ENCODE measurements at places on chromosomes 4 and X.

DNA sequence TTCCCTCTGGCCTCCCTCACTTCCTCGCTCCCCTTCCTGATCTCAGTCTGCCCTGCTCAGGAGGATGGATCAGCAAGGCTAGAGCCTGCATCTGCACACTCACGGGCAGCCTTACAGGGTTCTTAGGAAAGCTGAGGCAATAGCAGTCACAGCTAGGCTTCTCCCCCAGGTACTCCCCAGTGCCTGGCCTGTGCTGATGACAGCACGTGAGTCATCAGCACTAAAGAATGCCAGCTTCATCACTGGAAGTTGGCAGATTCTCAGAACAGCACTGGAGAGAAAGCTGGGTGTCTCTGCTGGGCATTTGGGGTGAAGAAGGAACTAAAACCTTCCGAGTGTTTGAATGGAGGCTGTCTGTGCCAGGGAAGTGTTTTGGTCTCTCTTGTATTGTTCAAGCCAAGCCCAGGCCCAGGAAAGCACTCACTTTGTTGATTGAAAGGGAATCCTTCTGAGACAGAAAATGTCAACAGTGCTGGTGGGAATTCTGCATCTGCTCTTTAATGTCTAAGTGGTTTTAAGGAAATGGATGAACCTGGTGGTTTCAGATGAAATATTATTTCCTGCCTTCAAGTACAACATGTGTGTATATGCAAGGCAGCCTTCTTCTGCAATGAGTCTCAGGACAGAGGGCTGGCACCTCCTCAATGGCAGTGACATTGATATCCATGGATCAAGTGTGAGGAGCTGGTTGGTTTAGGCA is 73.0 kb upstream of the SCOC start:
- DNase-seq = no peak

DNA sequence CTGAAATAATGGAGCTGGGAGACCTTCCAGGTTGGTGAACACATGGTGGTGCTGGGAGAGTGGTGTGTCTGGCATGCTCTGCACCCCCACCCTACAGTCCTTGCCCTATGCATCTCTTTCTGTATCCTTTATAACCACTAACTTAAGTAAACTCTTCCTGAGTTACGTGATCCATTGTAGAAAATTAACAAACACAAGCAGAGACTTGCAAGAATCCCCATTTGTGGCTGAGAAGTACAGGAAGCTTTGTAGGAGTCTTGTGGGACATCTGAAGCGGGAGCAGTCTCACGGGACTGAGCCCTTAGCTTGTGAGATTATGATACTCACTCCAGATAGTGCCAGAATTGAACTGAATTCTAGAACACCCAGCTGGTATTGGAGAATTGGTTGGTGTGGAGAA is 14.3 kb upstream of the FAM13A start:
- DNase-seq = no peak

GRCh38 chrX:117568238-117568637 is 548.4 kb downstream of the KLHL13 start:
- no peak for DNase-seq

- DNase-seq = no peak
Measured at GRCh38 chr4:141702472-141703182, 66.2 kb downstream of the IL15 start.

DNA sequence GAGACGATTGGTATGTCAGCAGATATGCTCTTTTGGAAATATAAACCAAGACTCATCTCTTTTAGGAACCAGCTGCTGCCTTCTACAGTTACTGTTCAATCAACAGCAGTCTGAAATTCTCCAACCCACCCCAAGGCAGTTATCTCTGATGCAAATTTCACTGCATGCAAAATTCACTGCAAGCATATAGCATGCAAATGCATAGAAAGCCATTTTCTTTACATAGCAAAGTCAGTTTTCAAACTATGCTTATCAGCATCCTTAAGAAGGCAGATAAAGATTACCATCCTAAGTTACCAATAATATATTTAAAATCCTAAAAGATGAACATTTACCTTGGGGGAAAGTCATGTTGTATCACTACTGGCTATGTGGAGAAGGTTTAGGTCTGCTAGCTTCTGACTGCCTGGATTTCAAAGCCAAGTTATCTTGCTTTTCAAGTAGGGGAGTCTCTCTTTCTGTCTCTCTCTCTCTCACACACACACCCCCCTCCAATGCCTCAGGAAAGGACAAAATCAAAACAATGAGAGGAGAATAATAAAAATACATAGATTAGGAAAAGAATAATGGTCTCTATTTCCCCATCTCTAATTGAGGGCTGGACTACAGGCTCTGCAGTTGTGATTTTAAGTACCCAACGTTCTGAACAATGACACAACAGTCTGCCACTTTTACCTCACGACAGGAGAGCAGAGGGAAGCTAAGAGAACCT is 1.5 kb downstream of the NMU start:
- no peak for DNase-seq

GRCh38 chrX:7059859-7060258 is 87.7 kb upstream of the STS start:
- no peak for DNase-seq

DNA sequence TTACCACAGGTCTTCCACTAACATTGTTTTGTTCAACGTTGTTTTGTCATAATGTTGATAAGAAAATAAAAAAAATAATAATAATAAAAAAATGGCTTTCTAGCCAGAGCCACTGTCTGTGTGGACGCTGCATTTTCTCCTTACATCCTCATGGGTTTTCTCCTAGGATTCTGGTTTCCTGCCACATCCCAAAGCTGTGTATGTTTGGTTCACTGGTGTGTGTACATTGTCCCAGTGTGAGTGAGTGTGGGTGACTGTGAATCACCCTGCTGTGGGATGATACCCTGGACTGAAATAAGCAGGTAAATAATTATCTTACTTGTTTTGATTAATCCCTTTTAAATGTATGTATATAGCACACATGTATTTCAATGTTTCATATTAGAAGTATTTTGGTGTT is 2154.4 kb upstream of the AGA start:
- no peak for DNase-seq
